ENCODE measurements at places on chromosomes 2 and 18.

GRCh38 chr2:88949336-88949735 lies 257.9 kb downstream of the RPIA start:
- ATAC-seq: no peak

DNA sequence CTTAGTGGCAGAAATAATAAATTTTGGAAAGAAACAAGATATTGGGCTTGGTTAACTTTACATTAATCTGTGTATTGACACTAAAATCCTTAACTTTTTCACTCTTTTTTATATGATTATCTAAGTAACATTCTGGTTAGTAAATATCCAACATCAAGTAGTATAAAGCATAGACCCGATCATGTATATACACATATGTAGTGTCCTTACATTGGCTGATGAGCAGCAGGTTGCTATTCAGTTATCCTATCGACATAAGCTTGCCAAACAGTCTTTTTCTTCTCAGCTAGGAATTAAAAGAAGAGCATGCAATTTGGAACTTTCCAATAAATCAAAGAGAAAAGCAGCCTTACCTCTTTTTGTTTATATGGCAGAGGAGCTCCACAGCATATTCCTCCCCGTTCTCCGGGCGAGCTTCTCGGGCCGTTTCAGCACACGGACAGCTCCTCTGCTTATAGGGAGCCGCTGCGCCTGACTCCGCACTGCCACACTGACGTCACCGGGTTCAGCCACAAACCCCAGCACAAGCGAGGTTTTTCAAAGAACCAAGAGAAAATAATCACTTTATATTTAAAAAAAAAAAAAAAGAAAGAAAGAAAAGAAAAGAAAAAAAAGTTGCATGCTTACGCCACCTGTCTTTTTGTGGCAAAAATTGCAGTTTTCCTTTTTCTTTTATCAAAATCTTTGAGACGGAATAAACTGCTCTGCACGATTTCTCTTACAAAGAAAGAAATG lies at the start of gene SCG2:
TSS of gene SCG2 (minus strand) at position 430 of the 735 bp plus-strand sequence. CDS start 3,079 bp downstream, outside the sequence.
- ATAC-seq: peak; percentile 48

- ATAC-seq: no peak
Measured at GRCh38 chr2:216838151-216838550, 21.7 kb downstream of the TNP1 start.

- peak; percentile 43 for ATAC-seq
Measured at GRCh38 chr18:31603315-31603714, 11.6 kb downstream of the TTR start.

Measured in activated CD4-positive, CD25-positive, alpha-beta regulatory T cell treated with anti-CD3 and anti-CD28 coated beads, Interleukin-2, amount 50 U/mL, for 24 hours (primary cell).